NCI-H226 (cell line): ENCODE measurements at places on chromosomes 11 and 22.

DNA sequence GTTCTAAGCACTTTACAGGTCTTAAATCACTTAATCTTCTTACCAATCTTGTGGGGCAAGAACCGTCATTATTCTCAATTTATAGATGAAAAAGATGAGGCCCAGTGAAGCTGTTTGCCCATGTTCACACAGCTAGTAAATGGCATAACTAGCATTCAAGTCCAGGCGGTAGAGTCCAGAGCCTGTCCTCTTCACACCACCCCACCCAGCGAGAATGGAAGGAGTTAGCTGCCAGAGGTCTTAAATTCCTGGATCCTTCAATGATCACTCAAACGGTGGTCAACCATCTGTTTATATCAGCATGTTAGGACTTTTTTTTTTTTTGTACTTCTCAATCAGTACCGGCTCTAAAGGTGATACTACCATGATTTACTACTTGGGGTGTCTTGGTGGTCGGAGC, 43.3 kb downstream of the PARVA start:
- no peak for DNase-seq

DNA sequence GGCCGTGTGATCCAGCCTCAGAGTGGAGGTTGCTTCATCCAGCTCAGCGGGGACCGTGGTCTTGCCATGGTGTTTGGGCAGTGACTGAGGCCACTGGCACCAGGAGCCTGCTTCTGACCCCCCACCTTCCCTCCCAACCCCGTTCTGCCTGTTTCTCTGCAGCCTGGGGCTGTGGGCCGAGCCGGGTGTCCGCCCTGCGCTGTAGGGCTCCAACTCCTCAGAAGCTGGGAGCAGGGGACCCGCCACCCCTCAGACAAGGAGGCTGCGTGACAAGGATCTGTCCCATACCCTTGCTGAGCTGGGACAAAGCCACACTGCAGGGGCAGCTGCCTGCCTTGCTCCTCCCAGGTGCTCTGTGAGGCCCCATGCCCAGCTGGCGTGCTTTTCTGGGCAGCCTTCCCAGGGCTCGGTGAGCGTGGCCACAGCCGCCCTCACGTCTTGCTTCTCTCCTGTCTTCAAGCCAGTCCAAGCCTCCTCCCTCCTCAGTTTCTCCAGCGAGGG, 11.7 kb upstream of the ARFGAP3 start:
- no peak for DNase-seq

- DNase-seq: peak; percentile 81
Measured at GRCh38 chr11:30245621-30246020, 14.8 kb downstream of the FSHB start.

GRCh38 chr11:92633820-92634219, 335.6 kb upstream of the MTNR1B start:
- no peak for DNase-seq

GRCh38 chr11:119889728-119890280, 160.8 kb upstream of the NECTIN1 start:
- DNase-seq: no peak

DNA sequence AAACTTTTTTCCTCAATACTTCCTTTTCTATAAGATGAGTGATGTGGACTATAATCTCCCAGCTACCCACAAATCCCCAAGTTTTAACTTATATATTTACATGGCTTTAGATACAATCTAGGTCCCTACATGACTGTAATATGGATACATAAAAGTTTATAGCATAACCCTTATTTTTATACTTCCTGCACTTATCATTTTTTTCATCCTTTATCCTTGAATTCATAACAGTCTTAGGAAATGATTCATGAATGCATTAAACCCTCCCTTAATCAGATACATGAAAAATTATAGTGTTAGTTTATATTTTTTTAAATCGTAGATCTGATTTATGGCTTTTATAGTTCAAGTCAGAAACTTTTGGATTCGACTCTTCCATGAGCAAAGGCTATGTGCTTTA, 195.8 kb downstream of the MAML2 start:
- DNase-seq: no peak

DNA sequence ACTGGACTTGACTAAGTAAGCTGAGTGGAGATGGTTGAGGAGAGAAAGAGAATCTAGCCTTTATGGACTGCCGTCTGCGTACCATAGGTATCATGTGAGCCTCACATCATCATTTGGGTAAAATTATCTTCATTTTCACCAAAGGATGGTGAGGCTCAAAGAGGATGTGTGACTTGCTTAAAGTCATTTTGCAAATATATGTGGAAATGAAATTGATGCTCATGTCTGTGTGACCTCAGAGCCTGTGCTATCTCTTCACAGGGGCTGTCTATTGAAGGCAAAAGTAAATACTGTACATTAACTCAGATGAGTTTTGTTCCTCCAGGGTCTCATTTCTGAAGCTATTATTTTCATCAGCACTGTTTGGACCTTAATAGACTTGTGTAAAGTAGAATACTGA, 83.3 kb upstream of the ALKBH3 start:
- DNase-seq: no peak

- DNase-seq: no peak
Measured at GRCh38 chr11:69965821-69966582, 112.1 kb upstream of the ANO1 start.

DNA sequence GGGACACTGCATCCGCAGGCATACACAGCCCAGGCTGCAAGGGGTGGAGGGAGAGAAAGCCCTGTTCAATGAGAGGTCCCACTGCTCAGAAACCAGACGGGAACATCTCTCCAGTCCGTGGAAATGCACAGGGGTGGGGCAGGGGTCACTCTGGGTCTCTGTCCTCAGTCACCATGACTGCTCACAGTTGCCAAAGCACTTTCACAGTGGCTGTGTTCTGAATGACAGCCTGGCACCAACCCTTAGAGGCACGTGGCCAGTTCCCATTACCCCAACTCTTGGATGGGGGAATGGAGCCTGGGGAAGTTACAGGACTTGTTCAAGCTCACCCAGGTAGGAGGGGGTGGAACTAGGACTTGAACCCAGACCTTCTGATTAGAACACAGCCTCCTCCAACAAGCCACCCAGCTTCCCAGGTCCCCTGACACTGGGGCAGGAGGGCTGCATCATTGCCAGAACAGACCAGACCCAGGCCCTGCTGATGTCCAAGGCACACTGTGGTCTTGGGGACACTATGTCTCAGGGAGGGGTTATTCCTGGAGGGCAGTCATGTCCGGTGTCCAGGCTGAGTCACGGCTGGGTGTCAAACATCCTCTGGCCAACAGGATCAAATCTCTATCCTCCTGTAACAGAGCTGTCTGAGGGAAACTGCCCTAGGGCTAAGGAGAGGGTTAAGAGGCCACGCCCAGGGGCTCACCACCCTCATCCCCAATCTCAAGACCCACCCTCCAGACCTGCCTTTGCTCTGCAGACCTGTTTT, 8.2 kb downstream of the ZNF70 start:
- no peak for DNase-seq

DNA sequence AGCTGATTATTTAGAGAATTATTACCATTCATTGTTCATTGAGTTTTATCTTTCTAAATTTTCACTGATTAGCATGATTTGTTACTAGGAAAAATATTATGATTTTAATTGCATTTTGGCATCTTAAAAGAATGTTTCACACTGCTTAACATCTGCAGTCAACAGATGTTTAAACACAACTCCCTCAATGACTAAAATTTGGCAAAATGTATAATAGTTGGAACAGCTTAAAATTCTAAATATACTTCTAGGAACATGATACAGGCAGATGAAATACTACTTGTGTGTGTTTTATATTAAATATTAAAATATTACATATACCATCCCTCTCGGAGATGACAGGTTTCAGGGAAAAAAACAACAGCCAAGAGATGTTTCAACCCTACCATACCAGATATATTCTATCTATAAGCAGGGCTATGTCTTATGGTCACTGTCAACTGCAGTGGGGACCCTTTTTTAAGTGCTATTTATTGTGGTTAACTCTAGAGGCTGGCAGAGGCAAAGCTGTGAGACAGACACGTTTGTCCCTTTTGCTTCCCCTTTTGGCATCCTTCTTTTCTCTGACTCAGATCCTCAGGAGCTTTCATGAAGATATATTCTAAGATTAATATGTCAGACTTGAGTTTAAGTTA, 81.9 kb downstream of the BDNF start:
- DNase-seq: no peak

GRCh38 chr11:112159098-112160065, 4.5 kb downstream of the IL18 start:
- no peak for DNase-seq

DNA sequence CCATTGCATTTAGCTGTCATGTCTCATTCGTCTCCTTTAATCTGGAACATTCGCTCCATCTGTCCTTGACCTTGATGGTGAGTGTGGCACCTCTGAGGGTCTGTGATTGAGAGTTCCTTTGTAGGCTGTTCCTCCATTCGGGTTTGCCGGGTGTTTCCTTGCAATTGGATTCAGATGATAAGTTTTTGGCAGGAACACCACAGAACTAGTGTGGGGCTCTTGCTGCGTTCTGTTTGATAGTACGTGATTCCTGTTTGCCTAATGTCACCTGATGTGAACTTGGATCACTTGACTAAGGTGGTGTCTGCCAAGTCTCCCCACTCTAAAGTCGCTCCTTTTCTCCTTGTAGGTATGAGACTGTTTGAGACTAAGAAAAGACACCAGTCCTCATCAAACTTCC, 109.7 kb upstream of the TMEM45B start:
- DNase-seq: no peak

DNA sequence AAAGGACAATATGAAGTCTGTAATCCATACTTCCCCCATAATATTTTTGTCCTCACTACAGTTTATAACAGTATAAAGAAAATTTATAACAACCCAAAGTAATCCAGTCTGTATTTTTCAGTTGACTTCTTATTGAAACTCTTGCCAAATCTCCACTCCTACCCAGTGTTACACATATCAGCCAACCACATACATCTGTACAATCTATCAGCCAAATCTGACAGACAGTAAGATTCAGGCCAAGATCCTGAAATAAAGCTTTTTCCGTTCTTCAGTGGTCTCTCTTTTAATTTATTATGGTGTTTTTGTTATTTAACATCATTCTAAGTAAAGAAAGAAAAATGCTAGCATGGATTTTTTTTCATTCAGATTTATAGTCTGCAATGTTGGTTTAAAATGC, 2370.9 kb upstream of the RAG2 start:
- no peak for DNase-seq

DNA sequence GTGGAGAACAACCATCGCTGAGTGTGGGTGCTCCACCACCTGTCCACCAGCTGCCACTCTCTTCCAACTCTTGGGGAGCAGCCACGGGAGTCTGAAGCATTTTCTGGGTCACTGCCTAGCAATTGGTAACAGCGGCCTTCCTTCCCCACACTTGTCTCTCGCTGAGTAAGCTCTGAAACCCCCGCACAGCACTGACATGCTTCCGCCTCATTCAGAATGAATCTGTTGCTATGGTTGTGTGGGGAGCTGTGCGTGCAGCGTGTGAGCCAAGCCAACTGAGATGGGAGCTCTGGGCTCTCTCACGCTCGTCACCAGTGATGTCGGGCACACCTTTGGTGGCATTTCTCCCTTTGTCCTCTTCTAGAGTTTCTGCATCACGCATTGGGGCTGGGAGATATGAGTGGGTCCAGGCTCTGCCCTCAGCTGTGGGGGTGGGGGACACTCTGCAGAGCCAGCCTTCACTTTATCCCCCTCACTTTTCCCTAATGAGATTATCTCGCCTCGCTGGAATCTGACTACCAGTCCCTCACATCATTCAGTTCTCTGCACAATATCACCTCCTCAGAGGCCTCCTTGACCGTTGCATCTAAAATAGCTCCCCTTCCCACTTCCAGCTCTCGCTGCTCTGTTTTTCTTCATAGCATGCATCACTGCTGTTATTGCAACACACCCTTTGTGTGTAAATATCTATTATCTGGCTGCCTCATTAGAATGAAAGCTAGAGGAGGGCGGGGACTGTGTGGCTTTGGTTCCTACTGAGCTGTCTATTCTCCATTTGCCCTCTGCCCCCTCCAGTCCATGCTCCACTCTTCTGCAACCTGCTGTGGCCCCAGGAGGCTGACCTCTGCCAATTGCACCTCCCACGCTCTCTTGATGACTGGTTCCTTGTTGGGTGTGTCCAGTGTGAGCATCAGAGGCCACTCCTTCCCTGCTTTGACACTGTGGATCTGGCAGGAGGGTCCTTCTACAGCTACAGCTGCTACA, 569.9 kb upstream of the CADM1 start:
- DNase-seq: no peak

- DNase-seq: peak; percentile 17
Measured at GRCh38 chr11:60130496-60130895, 42.0 kb downstream of the MS4A2 start.

GRCh38 chr11:131099013-131099412, 182.7 kb upstream of the SNX19 start:
- no peak for DNase-seq

- DNase-seq: no peak
Measured at GRCh38 chr11:42170601-42171000, 711.1 kb upstream of the LRRC4C start.

- DNase-seq: no peak
Measured at GRCh38 chr22:46798041-46798365, 35.6 kb downstream of the TBC1D22A start.

DNA sequence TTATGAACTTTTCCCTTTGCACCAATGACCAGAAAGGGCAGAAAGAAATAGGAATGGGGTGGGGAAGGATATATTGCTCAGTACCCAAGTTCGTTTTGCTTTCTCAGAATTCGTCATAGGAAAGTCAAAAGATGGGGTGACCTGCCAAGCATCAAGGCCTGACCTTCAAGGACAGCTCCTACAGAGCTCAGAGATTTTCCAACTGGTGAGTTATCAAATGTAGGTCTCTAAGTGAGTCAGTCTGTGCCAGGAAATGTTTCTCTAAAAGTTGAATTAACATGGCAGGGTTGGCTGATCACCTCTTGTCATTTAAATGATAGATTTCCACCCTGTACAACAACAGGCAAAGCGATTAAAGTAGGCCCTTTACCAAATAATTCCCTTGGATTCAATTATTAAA, 307.2 kb downstream of the CADM1 start:
- peak; percentile 14 for DNase-seq

GRCh38 chr22:45157907-45158306, 5.8 kb upstream of the NUP50 start:
- DNase-seq: no peak

- DNase-seq: no peak
Measured at GRCh38 chr22:48084041-48084728, 1321.7 kb downstream of the TBC1D22A start.

DNA sequence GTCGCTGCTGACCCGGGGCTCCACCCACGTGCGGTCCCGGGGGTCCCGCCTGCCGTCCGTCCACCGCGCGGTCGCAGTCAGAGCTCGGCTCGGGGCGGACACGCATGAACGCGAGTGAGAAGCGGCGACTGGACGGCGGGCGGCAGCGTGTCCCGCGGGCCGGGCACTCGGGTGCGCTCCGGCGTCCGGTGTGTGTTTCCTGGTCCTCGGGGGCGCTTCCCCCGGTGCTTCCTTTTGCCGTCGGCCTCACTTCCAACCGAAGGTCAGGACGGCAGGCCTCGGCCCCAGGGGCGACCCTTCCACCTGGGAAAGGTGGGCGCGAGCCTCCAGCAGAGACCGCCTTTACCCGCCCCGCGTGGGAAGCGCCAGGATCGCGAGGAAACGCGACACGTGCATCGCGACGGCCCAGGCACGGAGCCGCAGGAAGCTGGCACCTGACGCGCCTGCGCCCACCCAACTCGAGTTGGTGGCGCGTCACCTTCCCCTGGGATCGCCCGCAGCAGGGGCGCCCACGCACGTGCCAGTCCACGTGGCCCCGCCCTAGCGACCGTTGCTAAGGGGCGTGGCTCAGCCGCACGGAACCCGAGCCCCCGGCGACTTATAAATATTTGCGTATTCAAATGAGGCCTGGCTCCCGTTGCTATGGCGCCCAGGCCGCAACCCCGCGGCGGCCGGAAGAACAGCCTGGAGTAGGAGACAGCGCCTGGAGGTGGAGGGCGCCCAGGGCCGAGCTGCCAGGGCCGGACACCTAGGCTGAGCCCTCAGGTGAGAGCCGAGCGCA, at the start of gene LRRC56:
TSS of gene LRRC56 (plus strand) at position 687 of the 781 bp plus-strand sequence. CDS start 3,158 bp downstream, outside the sequence.
- peak; percentile 80 for DNase-seq

GRCh38 chr11:66271816-66272215, 3.4 kb downstream of the RAB1B start:
- DNase-seq: no peak
